ENCODE measurements at places on chromosomes 16 and 17.

- DNase-seq: no peak
Observed at GRCh38 chr17:4479982-4480751, 18.5 kb upstream of the SPNS2 start.

GRCh38 chr17:61496957-61497653 lies 44.9 kb downstream of the TBX4 start:
- DNase-seq: no peak

DNA sequence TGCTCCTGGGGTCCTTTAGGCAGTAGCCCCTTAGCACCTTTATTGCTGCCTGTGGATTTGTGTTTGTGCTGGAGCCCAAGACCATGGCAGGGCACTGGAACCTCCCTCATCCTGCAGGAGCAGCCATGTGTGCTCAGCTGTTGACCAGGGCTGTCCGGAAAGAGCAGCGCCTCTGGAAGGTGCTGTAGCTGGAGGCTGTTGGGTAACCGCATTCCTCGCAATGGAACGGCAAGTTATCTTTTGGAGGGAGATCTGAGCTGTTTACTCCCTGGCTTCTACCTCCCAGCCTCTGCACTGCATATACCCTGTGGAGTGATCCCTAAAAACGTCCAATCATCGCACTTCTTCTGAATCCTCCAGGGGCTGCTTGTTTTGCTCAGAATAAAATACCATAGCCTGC lies 291.0 kb downstream of the SNX29 start:
- no peak for DNase-seq

DNA sequence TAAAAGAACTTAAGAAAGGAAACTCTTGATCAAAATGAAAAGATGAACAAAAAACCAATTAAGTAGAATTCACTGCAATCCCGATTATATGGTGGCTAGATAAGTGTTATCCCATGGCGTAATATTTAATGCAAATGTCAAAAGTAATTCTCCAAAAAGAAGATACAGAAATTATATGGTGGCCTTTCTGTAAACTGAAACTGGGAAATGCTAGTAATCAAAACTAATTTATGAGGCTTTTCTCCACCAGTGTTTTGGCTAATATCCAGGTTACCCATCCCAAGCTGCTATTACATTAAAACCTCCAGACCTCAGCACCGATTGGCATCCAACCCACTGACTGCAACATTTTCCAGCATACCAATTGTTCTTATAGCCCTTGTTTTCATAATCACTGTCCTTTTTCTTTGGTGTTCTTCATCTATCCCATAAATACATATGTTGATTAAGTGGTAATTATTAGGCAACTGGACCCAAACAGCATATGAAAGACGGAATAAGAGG lies 77.2 kb upstream of the TNRC6A start:
- DNase-seq: no peak

- DNase-seq: peak; percentile 25
Observed at GRCh38 chr17:7932483-7932891, 481 bp downstream of the CNTROB start.

DNA sequence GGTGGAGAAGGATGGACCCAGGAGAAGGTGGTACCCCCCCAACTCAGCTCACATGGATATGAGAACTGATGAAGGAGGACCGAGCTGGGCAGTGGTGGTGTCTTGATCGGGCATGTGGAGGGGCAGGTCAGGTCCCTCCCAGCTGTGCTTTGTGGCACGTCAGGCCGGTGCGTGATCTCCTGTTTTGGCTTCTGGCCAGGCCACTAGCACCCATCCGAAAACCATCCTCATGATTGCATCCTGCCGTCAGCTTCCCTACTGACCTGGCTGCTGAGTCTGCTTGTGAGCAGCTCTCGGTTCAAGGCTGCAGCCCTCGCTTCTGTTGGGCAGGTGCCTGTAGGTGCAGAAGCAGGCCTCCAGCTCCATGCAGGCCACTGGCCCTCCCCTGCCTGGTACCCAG lies 53.1 kb downstream of the PLD6 start:
- no peak for DNase-seq

- no peak for DNase-seq
Observed at GRCh38 chr17:11138023-11138422, 103.0 kb upstream of the SHISA6 start.

DNA sequence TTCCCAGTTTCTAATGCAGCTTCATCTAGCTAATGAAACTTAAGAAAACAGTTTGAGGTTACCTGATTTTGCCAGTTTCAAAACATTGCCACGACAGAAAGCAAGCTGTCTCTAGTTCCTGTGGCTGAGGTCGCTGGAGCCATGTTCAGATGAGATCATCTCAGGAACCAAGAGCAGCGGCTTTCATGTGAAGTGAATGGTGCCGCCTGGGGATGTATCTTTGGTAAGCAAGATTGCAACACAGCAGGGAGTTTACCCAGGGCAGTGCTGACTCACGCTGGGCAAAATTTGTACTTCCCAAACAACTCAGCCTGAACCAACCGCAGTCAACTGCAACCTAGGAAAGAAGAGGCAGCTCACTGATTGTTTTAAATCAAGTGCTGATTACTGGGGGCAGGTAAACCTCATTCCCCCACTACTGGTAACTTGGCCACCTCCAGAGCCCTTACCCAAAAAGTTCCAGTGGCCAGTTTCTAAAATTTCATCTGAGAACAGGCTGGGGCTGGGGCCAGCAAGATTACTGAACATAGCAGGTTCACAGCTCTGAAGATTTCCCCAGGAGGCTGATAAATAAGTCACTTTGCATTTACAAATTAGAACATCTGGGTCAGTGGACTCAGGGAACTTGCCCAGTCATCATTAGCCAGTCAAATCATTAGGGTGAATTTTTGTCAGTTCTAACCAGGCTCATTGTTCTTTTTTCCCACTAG lies at the start of gene RFFL:
RFFL (minus strand) TSS at position 194 of the 710 bp plus-strand sequence. CDS start 37,154 bp downstream, outside the sequence.
- peak; percentile 97 for DNase-seq

DNA sequence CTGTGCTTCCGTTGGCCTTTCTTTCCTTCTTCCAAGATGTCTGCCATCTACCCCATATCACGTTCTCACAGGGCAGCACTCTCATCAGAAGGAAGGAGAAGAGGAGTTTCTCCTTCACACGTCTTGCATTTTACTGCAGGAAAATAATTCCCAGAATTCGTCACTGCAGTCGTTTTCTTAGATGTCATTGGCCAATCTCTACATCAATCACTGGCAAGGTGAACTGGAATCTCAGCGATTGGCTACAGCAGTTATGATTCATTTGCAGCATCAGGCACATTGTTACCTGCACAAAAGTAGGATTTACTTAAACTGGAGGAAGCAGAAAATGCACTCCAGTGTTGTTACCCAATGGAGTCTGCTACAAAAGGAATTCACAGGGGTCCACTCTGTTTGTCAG lies 277.2 kb upstream of the RBFOX1 start:
- DNase-seq: no peak

- no peak for DNase-seq
Observed at GRCh38 chr17:2928294-2928890, 132.2 kb downstream of the RAP1GAP2 start.

- DNase-seq: no peak
Observed at GRCh38 chr17:45703806-45704205, 80.3 kb upstream of the CRHR1 start.
